Stimulated activated CD4-positive, alpha-beta T cell treated with anti-CD3 and anti-CD28 coated beads, Interleukin-15, amount 100 ng/mL, for 48 hours (primary cell): ENCODE measurements at places on chromosomes 4 and X.

- no peak for DNase-seq
Measured at GRCh38 chr4:118683513-118683912, 1.7 kb upstream of the METTL14 start.

- no peak for DNase-seq
Measured at GRCh38 chr4:110898290-110898689, 275.4 kb upstream of the PITX2 start.

GRCh38 chr4:38567457-38567856 is 96.5 kb upstream of the KLF3 start:
- DNase-seq = no peak

- no peak for DNase-seq
Measured at GRCh38 chr4:2417226-2417764, 1.1 kb downstream of the ZFYVE28 start.

DNA sequence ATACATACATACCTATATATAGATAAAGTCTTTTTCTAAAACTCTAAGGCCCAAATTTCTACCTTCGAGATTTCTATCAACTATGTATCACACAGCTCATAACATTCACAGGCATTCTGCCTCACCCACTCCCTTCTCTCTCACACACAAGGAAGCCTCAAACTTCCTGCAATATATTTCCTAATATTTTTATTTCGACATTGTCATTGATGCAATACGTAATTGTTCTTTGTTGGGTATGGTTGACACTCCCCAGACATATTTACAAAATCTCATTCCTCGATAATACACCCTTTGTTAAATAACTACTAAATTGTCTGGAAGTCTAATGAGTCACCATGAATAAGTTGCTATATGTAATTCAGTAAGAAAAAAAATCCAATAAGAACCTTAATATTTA is 143.5 kb downstream of the HNRNPD start:
- no peak for DNase-seq

DNA sequence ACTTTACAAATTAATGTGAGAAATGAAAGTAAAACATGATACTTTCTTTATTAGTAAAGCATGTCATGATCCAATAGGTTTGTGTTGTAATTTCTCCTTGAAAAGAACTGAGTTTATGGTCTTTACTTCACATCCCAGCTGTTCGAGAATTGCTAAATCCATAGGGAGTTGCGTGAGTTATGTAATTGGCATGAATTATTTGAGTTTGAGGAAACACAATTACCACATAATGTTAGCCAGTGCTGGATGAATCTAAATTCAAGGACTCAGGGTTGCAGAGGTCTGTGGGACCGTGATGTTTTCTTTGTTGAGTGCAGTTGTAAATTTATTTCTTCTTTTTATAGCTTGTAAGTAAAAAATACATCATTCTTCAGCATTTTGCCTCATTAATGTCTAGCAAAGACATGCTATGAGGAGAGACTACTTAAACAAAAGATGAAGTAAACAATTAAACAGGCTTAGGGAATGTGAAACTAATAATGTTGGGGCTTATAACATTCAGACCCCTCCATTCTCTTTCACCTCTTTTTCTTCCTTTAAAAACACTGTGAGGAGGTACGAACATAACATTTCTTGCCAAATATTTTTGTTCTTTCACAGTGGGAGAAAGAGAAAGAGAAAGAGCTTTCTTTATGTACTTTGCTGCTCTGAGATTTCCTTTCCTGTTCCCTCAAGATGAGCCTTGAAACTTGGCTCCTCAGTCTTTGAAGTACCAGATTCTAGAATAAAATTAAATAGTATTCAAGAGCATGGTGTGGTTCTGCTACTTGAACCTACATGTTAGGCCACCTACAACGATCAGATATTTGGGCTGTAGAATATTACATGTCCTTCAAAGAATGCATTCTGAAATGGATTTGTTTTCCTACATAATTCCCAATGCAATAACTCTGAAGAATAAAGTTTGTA is 159.6 kb upstream of the ANK2 start:
- no peak for DNase-seq

GRCh38 chr4:138236037-138236436 is 6.1 kb downstream of the SLC7A11 start:
- DNase-seq = no peak

DNA sequence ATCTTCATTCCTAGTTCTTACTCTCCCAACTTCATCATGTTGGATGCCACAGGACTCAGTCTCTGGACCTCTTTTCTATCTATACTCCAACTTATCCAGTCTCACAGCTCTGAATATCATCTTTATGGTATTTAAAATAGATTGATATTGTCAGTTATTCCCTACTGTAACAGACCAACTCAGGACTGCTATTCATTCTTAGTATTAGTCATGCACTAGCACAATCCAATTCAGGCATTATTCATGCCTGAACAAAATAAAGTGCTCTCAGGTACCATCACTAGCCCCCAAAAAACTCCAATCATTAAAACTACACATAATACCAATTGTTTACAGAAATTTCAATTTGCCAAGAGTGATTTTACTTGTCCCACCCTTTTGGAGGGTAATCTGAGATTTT is 37.7 kb downstream of the FRYL start:
- DNase-seq = no peak

DNA sequence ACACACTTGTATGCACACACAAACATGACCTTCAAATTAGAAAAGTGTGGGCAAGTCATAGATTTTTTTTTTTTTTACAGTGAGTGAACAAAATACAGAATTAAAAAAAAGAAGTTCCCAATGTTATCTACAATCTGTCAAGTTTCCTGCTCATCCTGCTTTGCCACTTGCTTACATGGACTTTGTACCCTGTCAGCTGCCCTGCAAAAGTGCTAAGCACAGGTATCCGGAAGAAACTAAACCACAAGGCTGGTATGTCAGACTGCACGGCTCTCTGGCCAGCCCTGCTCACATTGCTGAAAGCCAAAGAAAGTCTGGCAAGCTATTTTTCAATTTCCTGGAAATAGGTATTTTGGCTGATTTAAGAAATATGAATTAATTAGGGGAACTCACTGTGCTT is 38.9 kb upstream of the BCLAF3 start:
- DNase-seq = no peak

- DNase-seq = no peak
Measured at GRCh38 chr4:147578593-147578992, 38.6 kb upstream of the TMEM184C start.

DNA sequence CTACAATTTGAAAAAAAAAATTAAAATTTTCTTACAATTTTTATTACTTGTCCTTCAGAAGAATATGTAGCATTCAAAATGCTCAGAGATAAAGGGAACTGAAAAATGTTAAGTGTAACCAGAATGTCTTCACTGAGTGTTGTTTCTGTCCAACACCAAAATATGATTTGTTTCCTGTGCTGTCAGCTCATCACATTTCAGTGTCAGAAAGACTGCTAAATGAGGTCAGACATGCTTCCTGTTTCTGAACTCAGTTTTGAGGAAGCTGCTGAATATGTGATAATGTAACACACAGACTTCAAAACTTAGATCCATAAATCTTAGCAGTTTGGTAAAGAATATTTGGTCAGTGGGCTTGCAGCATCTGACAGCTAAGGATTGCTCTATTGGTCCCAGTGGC is 1849.7 kb downstream of the PCDH7 start:
- no peak for DNase-seq

GRCh38 chr4:173191623-173192041 is 23.0 kb downstream of the GALNT7 start:
- DNase-seq = no peak

DNA sequence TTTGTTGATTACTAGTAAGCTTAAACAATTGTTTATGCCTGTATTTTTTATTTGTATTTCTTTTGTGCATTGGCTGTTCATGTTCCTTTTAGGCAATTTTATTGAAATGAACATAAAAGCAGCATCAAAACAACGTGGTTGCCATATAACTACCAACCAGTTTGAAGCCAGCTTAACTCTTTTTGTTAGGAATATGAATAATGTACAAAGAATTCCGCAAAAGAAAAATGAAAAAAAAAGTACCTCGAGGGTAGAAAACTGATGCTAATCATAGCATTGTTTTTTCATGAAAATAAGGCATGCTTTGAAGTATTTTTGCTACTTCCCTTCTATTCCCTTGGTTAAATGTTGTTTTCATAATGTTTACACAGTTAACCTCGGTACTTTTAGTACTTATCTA is 1024.0 kb upstream of the SLIT2 start:
- DNase-seq = no peak

DNA sequence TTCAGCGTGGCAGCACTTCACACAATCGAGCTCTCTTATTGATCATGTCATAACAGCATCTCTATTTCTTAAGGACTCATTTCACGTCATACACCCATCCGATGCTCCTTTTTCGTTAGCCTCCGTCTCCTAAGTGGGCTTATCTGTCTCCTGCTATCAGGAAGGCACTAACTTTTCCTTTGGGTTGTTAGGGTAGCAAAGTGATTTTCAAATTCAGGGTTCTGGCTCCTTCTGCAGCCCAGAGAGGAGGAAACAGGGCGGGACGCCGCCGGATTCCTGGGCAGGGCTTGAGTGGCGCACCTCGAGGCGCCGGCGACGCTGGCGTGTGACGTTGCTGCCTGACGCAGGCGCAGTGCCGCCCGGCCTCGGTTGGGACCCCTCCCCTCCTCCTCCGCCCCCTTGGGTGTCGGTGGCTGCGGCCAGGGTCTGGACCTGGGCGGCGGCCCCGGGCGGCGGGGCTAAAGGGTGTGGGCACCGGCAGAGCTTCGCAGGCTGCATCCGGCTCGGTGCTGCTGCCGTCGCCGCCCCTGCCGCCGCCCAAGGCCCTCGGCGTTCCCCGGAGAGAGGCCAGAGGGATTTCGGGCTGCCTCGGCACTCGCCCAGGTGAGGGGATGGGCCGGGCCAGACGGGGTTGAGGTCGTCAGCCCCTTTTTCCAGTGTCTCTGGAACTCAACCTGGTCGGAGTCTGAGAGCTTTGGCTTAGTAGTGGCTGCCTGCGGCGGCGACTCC is at the start of gene BLTP1:
BLTP1 (plus strand) TSS at position 350 of the 729 bp plus-strand sequence. CDS start 18,317 bp downstream, outside the sequence.
- peak; percentile 72 for DNase-seq

GRCh38 chr4:69991016-69991415 is 4.8 kb upstream of the STATH start:
- DNase-seq = no peak

DNA sequence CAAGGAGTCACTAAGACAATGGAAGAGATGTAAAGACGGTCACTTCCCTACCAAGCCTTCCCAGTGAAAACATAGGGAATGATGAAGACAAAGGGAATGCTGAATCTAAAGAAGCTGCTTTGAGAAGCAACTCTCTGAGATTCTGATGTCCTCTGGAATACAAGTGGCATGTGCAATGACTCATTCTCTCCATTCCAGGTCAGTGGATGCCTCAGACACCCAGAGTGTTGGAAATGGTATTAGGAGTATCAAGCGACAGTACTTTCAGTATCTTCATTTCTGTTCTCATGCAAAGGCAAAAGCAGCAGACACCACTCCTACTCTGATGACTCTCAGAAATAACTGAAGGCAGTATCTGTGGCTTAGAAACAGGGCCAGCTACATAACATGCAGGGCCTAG is 102.6 kb downstream of the FSTL5 start:
- DNase-seq = no peak

DNA sequence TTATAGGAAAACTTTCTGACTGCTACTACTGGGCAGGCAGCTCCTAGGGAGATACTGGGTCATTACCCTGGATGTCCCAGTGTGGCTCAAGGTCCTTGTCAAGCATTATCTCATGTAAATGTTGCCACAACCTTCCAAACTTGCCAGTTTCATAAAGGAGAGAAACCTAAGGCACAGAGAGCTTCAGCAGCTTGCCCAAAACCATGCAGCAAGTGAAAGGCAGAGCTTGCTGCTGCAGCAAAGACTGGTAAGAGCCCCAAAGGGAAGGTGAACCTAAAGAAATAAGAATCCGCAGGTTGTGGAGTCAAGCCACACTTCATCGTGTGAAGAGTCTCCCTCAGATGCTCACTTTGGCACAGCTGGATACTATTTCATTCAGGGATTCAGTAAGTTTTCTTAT is 2.3 kb downstream of the MPP1 start:
- DNase-seq = no peak

DNA sequence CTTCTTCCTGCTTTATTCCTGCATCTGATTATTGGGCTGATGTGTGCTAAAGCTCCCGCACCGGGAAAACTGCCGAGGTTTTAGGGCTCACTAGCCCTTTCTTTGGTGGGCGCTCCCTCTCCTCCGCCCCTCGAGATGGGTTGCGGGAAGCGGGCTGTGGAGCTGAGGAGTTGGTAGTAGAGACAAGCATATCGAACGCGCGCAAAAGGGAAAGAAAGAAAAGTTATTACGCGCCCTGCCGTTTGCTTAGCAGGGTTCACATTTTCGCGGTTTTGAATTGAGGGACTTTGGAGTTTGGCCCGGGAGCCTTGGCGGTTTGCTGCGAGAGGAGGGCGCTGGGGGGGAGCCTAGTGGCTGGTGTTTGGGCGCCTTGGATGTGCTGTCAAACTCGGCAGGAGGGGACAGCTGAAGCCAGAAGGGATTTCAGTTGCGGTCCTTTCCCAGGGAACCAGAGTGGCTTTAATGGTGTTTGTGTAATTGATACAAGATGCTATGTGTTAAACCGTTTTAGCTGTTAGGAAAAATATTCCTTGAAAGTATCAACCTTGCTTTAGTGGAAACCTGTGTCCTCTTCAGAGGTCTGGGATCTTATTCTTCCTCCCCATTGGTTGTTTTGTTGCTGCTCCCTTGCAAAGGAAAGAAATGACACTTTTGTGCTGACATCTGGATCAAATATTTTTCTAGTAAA is 1.1 kb downstream of the GAB1 start:
- no peak for DNase-seq

DNA sequence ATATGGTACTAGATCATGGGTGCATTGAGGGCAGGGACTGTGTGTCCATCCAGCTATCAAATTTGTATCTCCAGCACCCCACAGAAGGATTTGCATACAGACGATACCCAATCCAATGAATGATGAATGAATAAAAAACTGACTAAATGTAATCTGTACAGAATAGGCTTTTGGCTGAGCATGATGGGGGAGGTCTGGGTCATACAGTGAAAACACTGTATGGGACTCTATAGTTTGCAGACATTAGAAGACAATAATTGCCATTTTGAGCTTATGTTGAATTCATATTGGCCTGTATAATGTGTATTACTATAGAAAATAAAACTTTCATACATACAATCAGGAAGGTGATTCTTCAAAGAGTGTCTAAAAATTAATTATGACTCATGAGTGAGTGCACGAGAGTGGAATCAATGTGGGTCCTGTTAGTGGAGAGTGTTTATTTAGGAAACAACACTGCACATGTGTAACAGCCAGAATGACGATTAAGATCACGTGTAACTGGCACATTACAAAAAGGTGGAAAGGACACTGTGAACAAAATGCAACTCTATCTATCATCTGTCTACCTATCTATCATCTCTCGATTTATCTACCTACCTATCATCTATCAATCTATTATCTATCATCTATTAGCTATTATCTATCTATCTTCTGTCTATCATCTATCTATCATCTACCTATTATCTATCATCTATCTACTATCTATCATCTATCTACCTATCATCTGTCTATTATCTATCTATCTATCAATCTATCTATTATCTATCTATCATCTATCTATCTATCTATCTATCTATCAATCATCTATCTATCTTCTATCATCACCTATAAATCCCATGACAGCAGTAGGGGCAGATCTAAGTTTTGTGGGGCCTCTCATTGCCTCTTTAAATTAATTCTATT is 201.3 kb downstream of the PTTG2 start:
- DNase-seq = no peak

- no peak for DNase-seq
Measured at GRCh38 chrX:46461660-46462191, 83.5 kb downstream of the ZNF674 start.
